Activated CD4-positive, alpha-beta T cell treated with anti-CD3 and anti-CD28 coated beads, Interleukin-2, amount 50 U/mL, for 48 hours (primary cell): ENCODE measurements at places on chromosomes 7 and 10.

- DNase-seq, result no peak
Measured at GRCh38 chr7:8117195-8117594, 144.8 kb downstream of the ICA1 start.

GRCh38 chr7:26200038-26200443 is 505 bp downstream of the HNRNPA2B1 start:
- DNase-seq, result peak; percentile 77

DNA sequence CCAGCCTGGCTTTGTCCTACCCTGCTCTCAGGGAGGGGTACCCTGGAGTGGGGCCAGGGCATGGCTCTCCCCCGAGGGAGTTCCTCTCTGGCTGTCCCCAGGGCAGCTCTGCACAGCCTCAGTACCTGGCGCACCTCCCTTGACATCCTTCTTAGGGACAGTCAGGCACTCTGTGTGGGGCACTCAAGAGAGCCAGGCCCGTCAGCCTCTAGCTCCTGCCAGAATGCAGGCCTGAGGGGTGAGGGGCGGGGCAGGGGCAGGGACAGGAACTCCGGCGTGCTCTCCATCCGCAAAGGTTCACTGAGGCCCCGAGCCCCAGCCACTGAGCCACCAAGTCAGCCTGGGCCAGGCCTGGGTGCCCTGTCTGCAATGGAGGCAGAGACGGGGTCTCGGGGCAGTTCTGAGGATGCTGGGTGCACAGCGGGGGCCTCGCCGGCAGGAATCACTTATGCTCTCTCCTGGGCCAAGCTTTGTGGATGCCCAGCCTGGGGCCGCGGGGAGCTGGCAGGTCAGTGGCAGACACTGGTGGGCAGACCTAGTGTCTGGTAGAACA is 10.1 kb downstream of the LIMK1 start:
- DNase-seq, result no peak

DNA sequence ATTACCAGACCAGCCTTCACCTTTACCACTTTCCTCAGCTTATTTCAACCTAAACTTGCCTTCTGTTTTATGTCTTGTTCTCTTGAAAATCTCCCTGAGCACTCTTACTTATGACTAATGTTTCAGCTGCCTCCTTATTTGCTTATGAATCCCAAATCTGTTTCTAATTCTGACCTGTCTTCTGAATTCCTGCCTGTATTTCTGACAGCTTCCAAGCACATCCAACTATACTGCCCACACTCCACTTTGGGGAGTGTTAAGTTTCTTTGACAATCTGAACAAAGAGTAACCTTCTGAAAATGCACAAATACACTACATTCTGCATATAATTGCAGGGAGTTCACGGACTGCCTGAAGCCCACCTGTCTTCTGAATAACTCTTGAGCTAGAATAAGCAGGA is 48.7 kb downstream of the ARMC3 start:
- DNase-seq, result no peak

DNA sequence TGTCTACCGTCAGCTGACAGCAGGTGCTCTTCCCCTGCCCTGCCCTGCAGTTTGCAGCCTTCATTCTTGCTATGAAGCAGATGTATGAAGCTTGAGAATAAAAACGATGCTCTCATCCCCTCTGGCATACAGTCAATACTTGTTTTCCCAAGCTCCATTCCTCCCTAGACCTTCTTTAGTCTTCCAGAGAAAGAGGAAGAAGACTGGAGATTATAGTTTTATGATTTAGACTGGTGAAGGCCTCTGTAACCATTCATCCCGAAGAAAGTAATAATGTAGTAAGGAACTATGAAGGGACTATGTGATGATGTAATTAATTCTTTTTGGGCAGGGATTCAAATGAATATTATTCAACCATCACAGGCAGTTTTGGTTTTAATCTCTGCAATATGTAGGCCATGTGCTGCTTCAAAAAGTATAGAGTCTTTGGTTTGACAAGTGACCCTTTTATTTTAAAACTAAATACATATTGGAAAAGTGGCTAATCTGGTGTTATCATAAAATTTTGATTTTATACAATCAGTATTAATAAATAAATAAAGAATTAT is 242.4 kb upstream of the KIAA1217 start:
- DNase-seq, result no peak

GRCh38 chr7:105880571-105881330 is 4.4 kb upstream of the ATXN7L1 start:
- DNase-seq, result no peak
